ENCODE measurements at places on chromosomes 3 and 15.

DNA sequence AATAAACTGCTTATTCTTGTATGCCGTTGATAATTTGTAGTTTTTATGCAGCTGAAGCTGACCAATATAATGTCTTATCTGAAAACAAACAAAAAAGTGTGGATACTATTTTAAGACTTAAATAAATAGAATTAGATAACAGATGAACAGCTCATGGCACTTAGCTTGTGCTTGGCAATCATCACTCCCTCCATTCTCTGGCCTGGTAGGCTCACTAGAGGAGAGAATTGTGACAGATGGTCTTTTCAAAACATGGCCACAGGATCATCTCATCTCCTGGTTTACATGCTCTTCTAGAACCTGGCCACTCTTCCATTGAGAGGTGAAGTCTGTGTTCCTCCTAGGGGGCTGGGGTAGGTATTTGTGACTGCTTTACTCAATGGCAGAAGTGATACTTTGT, 58.4 kb upstream of the RBP1 start:
- DNase-seq, result no peak

DNA sequence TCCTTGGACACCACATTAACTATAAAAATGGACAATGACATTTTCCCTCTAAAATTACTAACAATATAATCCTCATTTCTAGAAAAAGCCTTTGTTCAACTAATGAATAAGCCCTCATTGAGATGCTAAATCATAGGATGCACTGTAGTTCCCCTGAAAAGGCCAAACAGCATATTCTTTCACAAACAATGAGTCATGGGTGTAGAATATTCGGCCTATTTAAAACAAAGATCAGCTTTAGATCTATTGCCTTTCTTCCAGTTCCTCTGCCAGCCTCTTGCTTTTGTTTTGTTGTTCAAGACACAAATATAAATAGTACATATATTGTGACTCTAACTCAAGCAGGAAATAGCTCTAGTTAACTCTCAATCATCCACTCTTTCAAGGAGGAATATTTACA, 82.5 kb downstream of the ADAM10 start:
- DNase-seq, result no peak

GRCh38 chr3:72311425-72311824, 526.5 kb upstream of the PROK2 start:
- no peak for DNase-seq

DNA sequence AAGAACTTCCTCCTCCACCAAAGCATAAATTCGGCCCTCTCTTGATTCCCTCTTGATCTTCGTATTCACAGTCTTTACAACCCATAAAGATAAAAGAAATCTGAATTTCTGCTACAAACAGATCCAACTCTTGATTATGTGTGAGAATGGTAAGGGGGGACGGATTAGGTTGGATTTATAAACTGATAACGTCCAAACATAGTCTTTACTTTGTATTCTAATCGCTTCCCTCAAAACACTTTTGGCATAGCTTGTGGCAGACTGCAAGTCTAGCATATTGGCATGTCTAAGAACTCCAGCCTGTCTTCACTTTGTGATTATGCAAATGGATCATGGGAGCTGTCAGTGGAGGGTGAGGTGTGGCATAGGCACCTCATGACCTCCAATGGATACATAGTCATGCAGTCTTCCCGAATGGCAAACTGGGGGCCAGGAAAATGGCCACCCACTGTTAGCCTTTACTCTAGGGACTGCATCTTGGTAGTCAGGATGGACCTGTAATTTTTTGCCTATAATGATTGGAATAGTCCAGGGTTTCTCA, 24.3 kb upstream of the GPR171 start:
- no peak for DNase-seq

DNA sequence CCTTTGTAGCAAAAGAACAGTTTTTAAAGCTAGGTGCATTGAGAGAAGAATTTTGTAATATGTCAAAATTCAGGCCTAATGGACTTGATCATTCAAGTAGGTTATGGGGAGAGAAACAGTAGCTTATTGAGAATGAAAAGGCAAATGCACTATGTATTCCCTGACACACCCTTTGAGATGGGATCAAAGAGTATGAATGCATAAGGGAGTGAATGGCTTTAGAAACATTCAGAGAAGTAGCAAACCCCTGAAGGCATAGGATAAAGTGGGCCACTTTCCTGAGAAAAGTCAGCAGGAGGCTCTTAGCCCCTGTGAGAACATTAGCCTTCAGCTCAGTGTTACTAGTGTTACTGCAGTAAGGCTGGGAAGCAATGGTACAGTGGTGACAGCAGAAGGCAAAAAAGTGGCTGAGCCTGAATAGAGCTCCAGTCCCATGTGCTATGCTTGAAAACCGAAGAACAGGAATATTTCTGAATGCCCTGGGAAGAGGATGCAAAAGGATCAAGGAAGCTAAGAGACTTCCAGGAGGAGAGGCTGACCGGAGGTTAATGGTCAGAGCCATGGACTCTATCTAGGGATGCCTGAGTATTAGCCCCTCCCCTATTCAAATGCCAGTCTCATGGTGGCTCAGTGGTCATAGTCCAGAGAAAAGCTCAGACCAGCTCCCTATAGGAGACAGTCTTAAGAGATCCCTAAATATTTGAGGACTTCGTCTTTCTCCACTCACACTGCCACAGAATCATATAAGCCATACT, 218.2 kb upstream of the SGO1 start:
- DNase-seq, result no peak

GRCh38 chr3:147038481-147038880, 367.9 kb downstream of the ZIC4 start:
- no peak for DNase-seq

- no peak for DNase-seq
These were observed 329.7 kb downstream of the SI start for GRCh38 chr3:164748626-164749025.

DNA sequence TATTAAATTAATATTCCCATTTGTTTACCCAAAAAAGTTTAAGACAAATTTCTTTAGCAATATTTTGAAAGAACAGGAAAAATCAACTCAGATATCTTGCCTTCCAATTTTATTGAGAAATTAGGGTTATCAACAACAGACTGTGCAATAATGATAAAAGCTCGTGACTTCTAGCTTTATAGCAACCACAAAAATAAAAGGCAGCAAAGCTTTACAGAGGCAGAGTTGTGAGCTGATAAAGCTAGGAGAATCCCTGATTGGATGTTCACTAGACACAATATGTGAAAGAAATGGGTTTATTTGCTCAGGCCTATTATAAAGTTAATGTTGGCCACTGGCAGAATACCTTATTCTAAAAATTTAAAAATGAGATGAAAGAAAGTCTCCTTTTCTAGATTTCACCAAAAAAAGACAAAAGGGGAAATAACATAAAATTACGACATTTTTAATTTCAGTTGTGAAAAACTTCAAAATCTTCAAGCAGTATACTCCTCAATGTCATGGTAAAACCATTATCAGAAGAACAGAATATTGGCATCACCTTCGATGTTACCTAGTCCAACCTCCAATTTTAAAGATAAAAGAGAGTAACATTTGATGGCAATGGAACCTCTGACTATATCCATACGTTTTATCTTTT, 2.8 kb downstream of the VPS13C start:
- no peak for DNase-seq

DNA sequence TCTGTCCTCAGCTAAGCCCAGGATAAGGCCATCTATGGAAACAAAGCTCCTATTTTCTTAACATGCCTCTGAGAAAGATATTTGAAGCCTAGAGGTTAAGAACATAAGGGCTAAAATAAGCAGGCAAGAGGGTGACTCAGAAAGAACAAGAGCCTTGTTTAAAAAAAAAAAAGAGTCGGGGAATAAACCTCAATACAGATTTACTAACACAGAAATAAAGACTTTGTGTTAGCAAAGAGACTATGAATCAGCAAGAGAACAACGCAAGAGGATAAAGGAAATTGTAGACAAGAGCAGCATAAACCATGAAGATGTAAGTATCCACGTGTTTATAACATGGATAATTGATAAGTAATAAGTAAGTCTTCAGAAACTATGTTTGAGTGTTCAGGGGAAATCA, 36.0 kb downstream of the RAB27A start:
- DNase-seq, result no peak

Data from activated CD4-positive, CD25-positive, alpha-beta regulatory T cell treated with anti-CD3 and anti-CD28 coated beads, Interleukin-2, amount 50 U/mL, for 72 hours (primary cell).